EH (cell line): ENCODE measurements at places on chromosomes 1 and 21.

DNA sequence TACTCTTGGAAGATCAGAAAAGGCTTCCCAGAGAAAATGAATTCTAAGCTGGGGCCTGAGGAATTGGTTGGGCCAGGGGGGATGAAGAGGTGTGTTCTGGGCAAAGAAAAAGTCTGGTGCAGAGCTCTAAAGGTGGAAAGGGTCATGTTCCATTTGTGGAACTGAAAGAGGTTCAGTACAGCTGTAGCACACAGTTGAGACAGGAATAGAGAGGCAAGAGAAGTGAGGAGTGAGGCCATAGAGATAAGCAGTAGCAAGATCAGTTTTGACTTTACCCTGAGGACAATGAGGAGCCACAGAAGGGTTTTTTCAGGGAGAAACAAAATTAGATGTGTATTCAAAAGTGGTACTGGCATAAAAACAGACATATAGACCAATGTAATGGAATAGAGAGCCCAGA lies 30.3 kb upstream of the MUTYH start:
- no peak for DNase-seq

- no peak for DNase-seq
These were observed 444.6 kb downstream of the NUF2 start for GRCh38 chr1:163766257-163766918.

- DNase-seq: no peak
These were observed 95.3 kb upstream of the KIAA0040 start for GRCh38 chr1:175287849-175288248.

DNA sequence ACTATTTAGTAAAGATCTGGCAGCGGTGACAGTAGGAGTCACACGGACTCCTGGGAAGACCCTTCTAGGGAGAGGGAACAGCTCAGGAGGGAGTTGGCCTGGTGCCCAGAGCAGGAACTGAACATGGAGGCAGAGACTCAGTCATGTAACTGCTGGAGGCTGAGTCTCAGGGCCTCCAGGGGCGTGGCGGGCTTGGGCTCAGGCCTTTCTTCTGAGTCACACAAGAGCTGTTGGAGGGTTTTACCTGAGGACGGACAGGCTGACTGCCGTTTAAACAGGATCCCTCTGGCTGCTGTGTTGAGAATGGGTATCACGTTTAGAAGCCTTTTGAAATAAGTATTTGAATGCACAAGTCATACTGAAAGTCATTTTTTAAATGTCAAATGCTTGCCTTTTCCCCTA lies 7.2 kb upstream of the ETS2 start:
- DNase-seq: no peak

GRCh38 chr1:28066393-28067154 lies 21.8 kb downstream of the EYA3 start:
- no peak for DNase-seq

GRCh38 chr1:51514733-51515132 lies 4.3 kb downstream of the EPS15 start:
- DNase-seq: no peak

DNA sequence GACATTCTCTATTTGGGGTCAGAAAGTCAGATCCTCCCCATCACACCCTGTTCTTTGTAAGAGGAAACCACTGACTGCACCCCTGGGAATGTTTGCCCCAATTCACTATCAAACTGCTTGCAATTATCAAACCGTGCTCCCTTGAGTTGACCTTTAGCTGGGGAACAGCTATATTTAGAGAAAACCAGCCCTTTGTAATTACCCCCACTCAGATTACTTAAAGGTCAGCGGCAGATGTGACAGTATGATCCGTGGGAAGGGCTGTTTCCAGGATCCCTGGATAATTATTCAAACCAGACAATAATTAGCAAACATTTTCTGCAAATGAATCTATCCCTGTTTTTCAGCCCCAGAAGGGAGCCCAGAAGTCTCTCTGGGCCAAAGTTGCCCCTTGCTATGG lies 242.7 kb downstream of the RRAGC start:
- no peak for DNase-seq

DNA sequence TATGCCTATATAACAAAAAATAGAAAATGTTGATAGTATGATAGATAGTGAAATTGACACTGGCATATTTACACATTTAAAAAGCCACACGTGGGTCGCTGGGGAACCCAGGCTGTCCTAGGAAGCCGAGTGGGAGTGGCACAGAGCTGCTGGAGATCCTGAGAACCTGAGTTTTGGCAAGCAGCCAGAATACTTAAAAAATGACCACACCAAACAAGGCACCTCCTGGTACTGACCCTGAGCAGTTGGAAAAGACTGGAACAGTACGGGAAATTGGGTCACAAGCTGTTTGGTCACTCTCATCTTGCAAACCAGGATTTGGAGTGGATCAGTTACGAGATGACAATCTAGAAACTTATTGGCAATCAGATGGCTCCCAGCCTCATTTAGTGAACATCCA lies 111.5 kb downstream of the ZFYVE9 start:
- no peak for DNase-seq

DNA sequence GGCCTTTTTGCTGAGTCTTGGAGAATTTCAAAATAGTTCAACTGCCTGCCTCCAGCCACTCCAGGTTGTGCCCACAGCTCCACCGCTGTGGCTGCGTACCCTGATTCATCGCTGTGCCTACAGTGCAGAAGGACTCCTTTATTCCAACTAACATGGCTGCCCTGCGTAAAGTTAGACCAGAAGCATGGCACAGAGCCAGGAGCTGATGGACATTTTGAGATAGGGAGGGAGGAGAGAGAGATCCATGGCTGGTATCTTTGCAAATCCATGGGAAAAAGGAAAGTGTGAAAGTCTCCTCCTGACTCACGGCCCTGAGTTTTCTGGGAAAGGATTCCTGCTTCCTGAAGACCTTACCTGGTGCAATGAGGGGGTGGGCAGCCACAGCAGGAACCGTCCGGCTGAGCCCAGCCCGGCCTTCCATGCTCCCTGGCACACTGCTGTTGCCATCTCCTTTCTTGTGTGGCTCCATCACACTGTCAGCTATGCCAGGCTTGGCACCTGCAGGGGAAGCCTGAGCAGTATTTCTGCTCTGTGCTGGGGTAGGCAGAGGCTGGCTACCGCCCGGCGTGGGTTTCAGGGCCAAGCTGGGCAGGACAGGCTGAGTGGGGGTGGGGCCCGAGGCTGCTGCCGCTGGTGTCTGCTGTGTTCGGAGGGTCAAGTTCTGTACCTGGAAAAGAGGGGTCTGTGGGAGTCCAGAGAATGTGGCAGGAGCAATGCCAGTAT lies 46.0 kb upstream of the A3GALT2 start:
- no peak for DNase-seq

GRCh38 chr1:42178249-42178648 lies 13.7 kb upstream of the GUCA2A start:
- DNase-seq: no peak

DNA sequence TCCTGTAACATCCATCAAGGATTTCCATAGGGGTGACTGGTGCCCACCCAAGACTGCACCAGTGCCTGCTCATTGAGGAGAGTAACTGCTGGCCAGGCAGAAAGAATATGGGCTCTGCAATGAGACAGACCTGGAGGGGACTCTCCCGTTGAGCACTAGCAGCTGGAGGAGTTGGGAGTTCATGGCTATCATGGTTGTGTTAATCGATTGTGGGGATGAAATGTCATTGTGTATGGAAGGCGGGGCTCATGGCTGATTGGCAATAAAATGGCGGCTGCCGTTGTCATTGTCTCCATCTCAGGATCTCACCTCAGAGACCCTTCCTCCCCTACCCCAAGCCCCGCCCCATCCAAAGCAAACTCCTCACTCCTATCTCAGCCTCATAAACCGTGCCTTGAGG lies 3.9 kb downstream of the TMEM125 start:
- no peak for DNase-seq

- DNase-seq: no peak
These were observed 73.6 kb downstream of the TPR start for GRCh38 chr1:186301448-186301847.

- DNase-seq: peak; percentile 42
These were observed 67.4 kb upstream of the F3 start for GRCh38 chr1:94608852-94609530.

- DNase-seq: no peak
These were observed 23.1 kb downstream of the USP25 start for GRCh38 chr21:15752763-15753407.

- no peak for DNase-seq
These were observed 45.7 kb downstream of the DISP3 start for GRCh38 chr1:11524465-11525150.

DNA sequence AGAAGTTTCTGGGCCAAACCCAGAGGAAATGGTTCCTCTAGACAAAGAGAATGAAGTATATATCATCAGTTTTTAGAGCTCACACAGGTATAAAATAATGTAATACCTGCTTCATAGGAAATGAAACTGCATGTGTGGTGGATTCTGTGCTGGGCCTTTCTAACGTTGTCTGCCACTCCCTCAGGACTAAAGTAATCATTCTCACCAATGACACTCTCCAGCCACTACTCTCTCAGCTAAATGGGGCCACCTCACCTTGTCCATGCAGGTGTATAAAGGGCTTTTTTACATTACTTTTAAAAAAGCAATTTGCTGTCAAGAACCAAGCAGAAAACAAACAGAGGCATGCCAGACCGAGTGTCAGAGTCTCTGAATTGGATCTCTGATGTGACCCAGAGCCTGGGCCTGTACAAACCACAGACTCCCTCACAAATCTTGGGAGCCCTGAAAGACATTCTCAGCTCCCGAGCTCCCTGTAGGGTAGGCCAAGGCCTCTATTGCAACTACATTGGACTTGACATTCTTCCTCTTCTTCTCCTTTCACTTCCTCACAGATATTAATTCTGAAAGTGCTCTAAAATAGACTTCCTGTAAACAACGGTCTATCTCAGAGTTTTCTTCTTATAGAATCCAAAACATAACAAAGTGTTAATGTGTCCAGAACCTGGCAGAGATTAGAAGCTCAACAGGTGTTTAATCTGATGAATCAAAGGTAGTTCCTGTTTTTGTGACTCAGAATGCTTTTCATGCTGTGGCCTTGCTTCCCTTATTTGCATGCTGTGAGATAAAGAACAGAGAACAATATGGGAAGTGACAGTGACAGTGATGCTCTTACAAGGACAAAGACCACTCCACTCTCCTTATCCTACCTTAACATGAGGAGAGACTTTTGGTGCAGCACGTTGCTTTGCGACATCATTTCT lies 8.6 kb downstream of the AIM2 start:
- no peak for DNase-seq

GRCh38 chr1:24266398-24266941 lies 52.7 kb upstream of the GRHL3 start:
- DNase-seq: peak; percentile 99

DNA sequence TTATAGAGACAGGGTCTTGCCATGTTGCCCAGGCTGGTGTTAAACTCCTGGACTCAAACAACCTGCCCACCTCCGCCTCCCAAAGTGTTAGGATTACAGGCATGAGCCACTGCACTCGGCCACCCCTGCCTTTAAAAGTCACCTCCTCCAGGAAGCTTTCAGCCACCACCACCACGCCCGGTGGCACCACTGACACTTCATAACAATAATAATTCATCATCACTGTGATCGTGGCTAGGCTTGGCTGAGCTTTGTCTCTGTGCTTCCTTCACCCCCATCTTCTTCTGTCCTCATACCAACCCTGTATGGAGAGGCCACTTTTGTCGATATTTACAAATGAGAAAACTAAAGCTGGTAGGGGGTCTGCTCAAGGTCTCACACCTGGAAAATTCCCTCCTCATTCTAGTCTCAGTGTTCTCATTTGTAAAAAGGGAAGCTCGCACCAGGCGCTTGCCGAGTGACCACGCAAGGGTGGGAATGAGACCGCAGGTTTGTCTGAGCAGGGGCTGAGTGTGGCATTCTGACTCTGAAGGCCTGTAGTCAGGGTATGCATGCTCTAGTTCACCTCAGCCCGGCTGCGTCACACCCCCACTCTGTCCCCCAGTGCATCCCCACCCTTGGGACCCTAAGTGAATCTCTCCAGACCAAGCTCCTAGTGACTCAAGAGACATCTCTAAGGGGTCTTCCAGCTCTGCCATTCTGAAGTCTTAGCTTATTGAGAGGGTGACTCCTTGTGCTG lies 12.9 kb upstream of the EPHA2 start:
- no peak for DNase-seq
